ENCODE measurements at places on chromosomes 12 and 14. TPM values are rescaled to one million over a fixed set of nuclear protein-coding genes. Genes with fewer than 3 reads are reported as not detected.

PARP11 gene
- total RNA-seq: 4.9 TPM

SAMD15 gene
- 0.12 TPM for total RNA-seq

MIP gene
- 0.81 TPM for total RNA-seq

YY1 gene
- total RNA-seq: 44.6 TPM

DNA sequence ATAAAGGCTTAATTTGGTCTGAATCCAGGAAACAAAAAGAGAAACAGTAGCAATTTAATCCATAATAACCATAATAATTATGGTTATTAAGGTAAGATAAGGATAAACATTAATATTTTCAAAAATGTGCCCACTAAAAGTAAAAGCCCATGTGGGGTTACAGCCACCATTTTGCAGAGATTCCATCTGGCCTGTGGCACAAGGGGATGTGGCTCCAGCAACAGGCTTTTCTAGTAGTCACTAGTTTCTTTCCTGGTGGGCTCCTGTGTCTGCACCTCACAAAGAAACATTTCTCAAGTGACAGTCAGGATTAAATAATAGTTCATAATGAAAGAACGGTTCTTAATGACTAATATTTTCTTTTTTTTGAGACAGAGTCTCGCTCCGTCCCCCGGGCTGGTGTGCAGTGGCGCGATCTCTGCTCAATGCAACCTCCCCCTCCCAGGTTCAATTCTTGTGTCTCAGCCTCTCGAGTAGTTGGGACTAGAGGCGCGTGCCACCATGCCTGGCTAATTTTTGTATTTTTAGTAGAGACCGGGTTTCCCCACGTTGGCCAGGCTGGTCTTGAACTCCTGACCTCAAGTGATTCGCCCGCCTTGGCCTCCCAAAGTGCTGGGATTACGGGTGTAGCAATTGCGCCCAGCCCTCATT lies 32.2 kb downstream of the GPR19 start:
- H3K4me1 ChIP-seq: no peaks in the 10 kb centered on the region
- DNase-seq: no peak
- no peak overlapping the region for H3K27ac ChIP-seq
- no peaks in the 10 kb centered on the region for H3K27me3 ChIP-seq
- H3K4me3 ChIP-seq: no peak overlapping the region
- H3K36me3 ChIP-seq: no peaks in the 10 kb centered on the region

GRCh38 chr14:41549821-41550607 lies 56.7 kb upstream of the LRFN5 start:
- no peak overlapping the region for H3K27ac ChIP-seq
- DNase-seq: no peak
- no peak overlapping the region for H3K4me3 ChIP-seq

GRCh38 chr12:109680264-109681005 lies 33.2 kb upstream of the FAM222A start:
- H3K4me3 ChIP-seq: no peak overlapping the region
- no peaks in the 10 kb centered on the region for H3K36me3 ChIP-seq
- peaks cover 5% of the 10 kb centered on the region for H3K4me1 ChIP-seq
- H3K27me3 ChIP-seq: no peaks in the 10 kb centered on the region
- no peak for DNase-seq

GRCh38 chr12:4311776-4312175 lies 9.2 kb upstream of the TIGAR start:
- no peaks in the 10 kb centered on the region for H3K36me3 ChIP-seq
- H3K27ac ChIP-seq: no peak overlapping the region
- DNase-seq: no peak

DNA sequence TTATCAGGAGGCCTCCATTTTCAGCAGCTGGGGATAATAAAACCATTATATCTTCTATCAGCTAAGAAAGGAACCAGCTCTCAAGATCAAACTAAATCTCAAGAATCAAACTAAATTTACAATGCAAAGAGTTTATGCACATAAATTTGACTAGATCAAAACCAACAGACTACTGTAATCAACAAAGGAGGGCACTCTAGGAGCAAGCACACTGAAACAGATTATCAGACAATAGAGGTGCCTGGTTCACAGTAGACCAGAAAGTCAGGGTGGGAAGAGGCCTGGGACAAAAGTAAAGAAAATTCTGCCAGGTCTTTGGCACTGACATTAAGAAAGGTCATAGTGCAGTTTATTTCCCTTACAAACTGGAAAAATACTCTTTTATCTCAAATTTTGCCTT lies 61.0 kb downstream of the HECTD4 start:
- H3K27me3 ChIP-seq: no peaks in the 10 kb centered on the region
- H3K4me3 ChIP-seq: no peak overlapping the region
- DNase-seq: no peak
- no peaks in the 10 kb centered on the region for H3K36me3 ChIP-seq

DNA sequence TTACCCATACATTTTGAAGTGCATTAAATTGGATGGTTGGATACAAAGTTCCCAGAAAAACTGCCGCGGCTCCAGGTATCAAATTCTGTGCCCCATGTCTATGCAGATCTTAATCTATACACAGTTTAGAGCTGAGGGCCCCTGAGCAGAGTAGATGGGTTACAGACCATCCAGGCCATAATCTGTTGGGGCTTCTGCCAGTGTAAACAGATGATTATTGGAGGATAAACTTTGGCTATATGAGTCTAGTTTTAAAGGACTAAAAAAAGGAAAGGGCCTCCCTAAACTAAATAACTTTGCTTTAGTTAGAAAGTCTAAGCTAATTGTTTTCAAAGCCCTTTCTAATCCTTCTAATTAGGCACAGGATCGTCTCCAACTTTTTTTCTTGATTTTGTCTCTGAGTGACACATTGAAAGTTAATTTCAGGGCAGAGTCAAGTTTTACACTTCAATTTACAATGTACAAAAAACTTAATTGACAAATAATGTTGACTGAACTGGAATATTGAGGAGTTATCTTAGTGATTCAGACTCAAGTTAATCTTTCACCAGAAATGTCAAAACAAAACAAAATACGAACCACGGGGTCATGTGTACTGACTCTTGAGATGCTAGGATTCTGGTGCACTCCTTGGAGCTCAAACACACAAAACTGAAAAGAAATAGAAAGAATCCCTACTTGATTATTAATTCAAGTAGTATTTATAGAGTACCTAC lies 133.9 kb upstream of the SCAF11 start:
- no peaks in the 10 kb centered on the region for H3K36me3 ChIP-seq
- no peaks in the 10 kb centered on the region for H3K4me1 ChIP-seq
- DNase-seq: no peak
- no peaks in the 10 kb centered on the region for H3K27me3 ChIP-seq
- peak overlapping the region; percentile 4 for H3K4me3 ChIP-seq

DNA sequence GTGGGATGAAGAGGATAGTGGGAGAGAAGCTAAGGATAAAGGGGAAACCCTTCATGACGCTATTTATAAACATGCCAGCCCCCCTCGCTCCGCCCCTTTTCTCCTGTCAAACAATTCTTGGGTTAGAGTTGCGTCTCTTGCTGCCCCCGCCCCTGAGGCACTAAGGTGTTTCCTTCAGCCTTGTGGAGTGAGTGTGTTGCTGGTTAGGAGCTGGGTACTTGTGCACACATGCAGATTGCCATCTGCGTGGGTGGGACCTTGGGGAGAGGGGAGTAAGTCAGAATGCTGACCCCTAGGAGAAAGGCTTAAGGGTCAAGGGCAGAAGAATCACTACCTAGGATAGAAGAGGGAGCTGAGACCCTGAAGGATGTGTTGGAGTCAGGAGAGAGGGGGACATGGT lies 5.4 kb downstream of the FOXJ2 start:
- H3K4me1 ChIP-seq: peaks cover 19% of the 10 kb centered on the region
- H3K36me3 ChIP-seq: no peaks in the 10 kb centered on the region
- no peak for DNase-seq

GRCh38 chr14:75469164-75469563 lies 41.3 kb downstream of the JDP2 start:
- H3K27me3 ChIP-seq: no peaks in the 10 kb centered on the region
- H3K36me3 ChIP-seq: no peaks in the 10 kb centered on the region
- H3K4me1 ChIP-seq: peaks cover 10% of the 10 kb centered on the region
- DNase-seq: peak; percentile 45
- H3K4me3 ChIP-seq: no peak overlapping the region

DNA sequence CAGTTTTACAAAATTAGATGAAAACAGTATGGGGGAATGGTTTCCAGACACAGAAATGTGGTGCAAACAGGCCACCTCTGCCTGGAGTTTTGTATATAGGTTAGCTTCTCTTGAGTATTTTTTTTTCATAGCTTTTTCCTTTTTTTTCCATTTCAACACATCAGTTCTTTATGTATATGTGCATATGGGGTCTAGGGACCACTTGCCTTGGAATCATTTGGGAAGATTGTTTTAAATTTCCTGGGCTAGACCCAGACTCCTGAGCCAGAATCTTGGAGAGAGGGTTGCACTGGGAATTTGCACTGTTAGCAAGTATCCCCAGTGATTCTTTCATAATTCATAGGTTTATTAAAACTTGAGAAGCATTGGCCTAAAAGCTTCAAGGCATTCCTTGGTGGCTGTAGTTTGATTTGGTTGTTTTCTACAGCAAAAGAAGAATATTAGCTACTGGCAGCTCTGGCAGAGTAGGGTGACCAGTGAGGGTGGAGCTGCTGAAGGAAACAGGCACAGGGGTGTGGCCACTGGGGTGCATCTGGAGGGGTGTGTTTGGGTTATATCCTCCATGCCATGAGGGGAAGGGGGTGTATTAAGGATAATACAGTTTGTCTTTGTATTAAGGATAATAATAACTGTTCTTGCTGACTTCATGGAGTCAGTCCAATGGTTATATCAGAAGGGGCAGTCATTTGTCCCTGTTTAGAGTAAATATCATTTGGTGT lies 22.8 kb downstream of the PPP1R36 start:
- H3K4me3 ChIP-seq: no peak overlapping the region
- H3K27ac ChIP-seq: no peak overlapping the region
- no peaks in the 10 kb centered on the region for H3K4me1 ChIP-seq
- no peaks in the 10 kb centered on the region for H3K27me3 ChIP-seq

DNA sequence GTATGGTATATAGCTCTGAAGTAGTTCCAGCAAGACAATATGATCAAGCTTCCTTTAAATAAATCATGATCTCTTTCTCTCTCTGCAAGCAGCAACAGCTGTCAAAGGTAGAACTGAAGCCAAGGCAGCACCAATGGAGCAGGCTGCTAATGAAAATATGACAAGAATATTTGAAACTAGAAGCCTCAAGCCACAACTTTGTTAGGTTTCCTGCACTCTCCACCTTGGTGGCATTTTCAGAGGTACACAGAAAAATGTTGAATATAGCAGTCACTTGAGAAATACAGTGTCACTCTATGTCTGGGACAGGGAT lies 43.8 kb upstream of the PSMA6 start:
- DNase-seq: no peak
- H3K4me3 ChIP-seq: no peak overlapping the region
- no peaks in the 10 kb centered on the region for H3K36me3 ChIP-seq
- no peaks in the 10 kb centered on the region for H3K4me1 ChIP-seq
- no peak overlapping the region for H3K27ac ChIP-seq

DNA sequence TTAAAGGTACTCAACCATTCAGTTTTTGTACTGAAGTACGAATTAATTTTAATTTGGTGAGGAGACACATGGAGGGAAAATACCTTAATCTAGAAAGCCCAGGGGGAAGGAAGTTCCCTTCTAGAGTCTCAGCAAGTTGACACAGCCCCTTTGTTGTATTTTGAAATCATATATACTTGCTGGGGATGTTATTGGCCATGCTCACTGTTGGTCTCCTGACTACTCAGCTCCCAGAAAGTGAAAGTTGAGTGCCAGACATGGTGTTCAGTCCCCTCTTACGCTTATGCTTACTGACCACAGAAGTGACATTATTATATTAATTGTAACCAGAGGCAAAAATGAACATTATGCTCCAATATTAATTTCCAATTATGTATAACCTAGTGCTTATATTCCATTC lies 28.1 kb downstream of the ARF6 start:
- no peak for DNase-seq
- H3K27me3 ChIP-seq: no peaks in the 10 kb centered on the region
- no peak overlapping the region for H3K4me3 ChIP-seq
- H3K4me1 ChIP-seq: peaks cover 3% of the 10 kb centered on the region
- H3K27ac ChIP-seq: no peak overlapping the region

DNA sequence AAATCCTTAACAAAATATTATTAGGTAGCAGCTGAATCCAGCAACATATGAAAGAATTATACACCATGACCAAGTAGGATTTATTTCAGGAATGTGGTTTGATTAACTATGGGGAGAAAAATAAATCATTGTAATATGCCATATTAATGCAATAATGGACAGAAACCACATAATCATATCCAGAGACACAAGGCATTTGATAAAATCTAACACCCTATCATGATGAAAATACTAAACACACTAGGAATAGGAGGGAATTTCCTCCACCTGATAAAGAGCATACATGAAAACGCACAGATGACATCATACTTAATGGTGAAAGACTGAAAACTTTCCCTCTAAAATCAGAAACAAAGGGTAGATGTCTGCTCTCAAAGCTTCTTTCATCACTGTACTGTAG lies 238.9 kb downstream of the PHLDA1 start:
- DNase-seq: no peak
- no peaks in the 10 kb centered on the region for H3K27me3 ChIP-seq
- no peak overlapping the region for H3K4me3 ChIP-seq
- no peaks in the 10 kb centered on the region for H3K4me1 ChIP-seq

DNA sequence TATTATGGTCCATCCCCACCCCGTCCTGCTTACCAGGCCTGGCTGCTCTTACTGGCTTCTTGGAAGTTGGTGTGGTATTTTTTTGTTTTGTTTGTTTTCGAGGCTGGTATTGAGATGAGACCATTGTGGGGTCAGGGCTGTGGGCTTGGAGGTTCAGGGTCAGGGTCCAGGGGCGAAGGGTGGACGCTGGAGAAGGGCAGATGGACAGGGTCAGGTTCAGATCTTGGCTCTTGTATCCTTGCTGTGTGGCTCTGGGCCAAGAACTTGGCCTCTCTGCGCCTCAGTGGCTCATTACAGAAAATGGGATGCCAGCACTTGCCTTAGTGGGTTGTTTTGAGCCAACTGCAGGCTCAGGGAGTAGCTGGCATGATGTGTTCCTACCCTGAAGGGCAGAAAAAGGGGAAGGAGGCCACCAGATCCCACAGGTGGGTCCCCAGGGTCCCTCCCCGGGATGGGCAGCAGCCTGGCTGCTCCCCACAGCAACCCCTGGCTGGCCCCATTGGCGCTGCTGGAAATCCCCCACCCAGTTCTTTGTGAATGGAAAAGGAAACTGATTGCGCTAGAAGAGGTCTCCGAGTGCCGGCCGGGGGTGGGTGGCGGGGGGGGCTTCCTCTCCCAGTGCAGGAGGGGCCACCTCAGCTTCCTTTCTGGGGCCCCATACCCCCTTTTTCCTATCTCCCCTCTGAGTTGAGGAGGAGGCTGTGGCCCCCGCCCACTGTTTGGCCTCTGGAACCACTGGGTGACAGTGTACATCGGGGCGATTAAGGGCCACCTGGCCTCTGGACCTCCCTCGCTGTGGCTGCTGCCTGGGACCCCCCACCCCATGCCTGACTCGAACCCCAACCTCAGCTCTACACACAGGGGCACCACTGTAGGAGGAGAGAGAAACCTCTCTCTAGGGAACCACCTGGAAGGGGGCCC lies 25.0 kb downstream of the SH2B3 start:
- peak; percentile 80 for DNase-seq
- no peaks in the 10 kb centered on the region for H3K27me3 ChIP-seq
- H3K36me3 ChIP-seq: no peaks in the 10 kb centered on the region
- H3K4me3 ChIP-seq: no peak overlapping the region
- peak overlapping the region; percentile 88 for H3K27ac ChIP-seq
- no peaks in the 10 kb centered on the region for H3K4me1 ChIP-seq
